ENCODE measurements at places on chromosomes 3 and 15. TPM values are rescaled to one million over a fixed set of nuclear protein-coding genes. Genes with fewer than 3 reads are reported as not detected.

DNA sequence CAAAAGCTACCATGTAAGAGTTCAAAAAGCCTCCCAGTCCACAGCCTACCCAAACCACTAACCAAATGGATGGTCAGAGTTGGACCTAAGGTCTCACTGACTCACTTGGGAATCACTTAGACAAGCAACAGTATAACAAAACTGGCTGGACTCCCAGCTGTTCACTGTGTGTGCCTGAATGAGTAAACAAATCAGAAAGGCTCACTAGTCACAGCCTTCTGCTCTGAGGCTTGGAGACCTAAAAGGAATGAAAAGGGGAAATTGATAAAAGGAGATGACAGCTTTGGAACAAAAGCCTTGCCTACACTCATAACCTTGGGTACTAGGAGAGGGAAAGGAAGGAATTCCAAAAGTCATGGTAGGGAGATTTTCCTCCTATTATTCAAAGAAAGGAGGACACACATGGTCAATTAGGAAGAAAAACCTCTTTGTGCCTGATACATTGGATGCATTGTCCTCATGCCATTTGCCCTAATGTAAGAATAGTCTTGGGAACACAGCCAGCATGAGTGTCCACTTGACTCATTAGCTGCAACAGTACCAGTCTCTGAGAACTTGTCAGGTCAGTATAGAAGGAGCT lies 92.3 kb downstream of the FRMD5 start:
- DNase-seq, result peak; percentile 95

DNA sequence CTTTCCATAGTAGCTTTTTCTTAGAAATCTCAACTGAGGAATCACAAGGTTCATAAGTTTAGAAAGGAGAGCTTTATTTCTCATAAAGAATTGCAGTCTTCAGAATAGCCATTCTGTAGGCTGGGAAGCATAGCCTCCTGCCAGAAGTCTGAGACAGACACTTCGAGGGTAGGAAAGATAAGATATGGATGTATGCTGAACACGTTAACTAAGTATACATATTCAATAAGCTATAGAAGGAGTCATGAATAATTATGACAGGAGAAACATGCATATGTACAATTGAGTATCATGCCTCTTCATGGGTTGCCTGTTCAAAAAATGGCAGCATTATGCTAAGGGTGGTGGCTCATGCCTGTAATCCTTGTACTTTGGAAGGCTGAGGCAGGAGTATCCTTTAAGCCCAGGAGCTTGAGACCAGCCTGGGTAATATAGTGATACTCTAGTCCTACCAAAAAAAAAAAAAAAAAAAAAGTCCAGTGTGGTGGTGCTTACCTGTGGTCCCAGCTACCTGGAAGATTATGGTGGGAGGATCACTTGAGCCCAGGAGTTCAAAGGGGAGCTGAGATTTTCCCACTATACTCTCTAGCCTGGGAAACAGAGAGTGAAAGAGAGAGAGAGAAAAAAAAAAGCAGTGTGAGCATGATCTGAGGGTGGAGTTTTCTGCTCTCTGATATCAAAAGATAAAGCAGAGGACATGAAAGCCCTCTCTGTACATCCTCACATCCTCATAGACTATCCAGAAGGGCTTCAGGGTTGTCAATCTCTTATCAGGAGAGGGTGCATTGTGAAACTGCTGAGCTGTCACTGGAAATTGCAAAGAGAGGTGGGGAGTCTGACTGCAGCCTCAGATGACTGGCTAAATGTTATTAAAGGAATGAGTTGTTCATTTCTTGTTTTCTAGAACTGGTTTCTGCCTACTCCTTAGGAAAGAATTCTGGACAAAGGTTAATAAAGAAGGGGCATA lies 23.6 kb upstream of the CADPS start:
- no peak for DNase-seq

- DNase-seq, result no peak
Measured at GRCh38 chr3:24709956-24710355, 215.3 kb upstream of the THRB start.

Gene CDHR4
- not detected for total RNA-seq

Gene APBA2
- 25.7 TPM for total RNA-seq

Gene COPS2
- 72.6 TPM for total RNA-seq

Gene PRSS50
- not detected for total RNA-seq
